ENCODE measurements at places on chromosomes 11 and 22.

DNA sequence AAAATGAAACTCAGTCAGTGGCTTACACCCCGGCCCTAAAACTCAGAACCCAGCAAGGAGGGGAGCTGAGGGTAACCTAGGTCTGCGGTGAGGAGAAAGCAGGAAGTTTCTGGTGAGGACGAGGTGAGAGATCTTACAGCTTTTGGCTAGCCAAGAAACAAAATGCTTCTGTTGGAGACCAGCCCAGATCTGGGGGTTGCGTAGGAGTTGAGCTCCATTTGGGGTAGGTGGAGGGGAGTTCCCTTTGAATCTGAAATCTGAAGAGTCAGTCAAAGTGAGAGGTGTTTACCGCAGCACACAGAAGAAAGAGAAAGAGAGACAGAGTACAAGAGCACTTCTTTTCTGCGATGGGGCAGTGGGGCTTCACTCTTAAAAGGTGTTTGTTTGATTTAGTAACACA lies 29.6 kb downstream of the EHF start:
- no peak for DNase-seq

DNA sequence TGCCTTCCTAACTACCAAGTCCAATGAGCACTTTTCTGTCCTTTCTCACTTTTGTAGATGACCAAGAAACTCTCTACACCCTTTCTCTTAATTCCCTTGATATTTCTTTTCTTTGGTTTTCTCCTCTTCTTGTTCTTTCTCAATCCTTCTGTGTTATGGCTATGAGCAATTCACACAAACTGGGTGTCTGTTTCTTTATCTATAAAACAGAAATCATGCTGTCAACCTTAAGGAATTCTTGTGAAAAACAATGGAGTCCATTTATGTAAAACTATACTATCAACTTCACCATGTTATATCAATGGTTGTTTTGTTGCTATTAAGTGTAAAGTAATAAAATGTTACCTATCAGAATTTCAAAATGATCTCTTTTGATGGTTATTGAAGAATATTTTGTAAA lies 7.2 kb downstream of the MTNR1B start:
- DNase-seq: no peak

- DNase-seq: no peak
Measured at GRCh38 chr22:30921108-30921507, 47.5 kb downstream of the MORC2 start.

DNA sequence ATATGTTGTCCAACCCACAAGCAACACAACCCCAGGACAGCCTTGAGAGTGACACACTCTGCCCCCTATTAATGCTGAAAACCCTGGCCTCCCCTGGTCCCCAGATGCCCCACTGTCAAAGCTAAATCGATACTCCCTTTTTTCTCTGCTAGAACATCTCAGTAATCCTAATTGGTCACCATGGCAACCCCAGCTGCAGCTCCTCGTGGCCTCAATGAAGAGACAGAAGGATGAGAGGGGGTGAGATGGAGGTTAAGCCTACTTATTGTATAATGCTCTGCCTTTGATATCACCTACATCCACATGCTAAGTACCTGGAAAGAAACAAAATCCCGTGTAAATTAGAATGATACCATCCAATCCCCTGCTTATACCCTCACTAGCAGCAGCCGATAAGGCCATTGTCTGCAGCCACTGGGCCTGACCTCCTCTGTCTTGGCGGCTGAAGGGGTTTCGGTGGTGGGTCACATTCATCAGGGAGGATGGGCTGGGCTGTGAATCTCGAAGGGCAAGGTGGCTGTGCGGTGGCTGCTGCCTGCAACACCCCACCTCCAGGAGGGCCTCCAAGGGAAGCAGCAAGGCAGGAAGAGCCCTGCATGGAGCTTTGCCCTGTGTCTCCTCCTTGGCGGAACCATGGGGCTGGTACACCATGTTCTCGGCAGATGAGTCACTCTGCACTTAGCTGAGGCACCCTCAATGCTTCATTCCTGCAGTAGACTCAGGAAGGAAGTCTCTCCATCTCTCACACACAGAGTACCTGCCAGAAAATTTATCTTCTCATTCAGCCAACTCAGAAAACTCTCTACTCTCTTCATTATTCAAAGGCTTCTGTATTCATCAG lies 399.5 kb downstream of the BUD13 start:
- DNase-seq: no peak

DNA sequence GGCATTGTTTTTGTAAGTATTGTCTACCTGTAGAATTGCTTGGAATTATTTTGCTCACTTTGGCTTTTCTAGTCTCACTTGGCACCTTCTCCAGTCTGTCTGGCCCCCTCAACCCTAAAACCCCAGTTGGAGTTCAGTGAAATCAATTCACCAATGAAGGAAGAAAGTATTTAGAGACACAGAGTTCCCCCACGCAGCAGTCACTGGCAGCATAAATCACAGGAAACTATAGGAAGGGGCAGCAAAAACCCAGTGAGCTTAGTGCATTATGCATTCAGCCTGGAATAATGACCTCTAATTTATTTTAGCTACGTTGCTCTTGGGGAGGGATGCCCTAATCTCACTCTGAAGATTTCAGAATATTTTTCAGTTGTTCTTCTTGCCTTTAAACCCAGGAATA lies 204.7 kb upstream of the BLID start:
- no peak for DNase-seq

GRCh38 chr11:92440701-92441442 lies 216.3 kb downstream of the FAT3 start:
- DNase-seq: no peak

GRCh38 chr11:91299980-91300379 lies 924.6 kb upstream of the FAT3 start:
- no peak for DNase-seq

All from H9 (cell line).